ENCODE measurements at places on chromosomes 3 and 15.

DNA sequence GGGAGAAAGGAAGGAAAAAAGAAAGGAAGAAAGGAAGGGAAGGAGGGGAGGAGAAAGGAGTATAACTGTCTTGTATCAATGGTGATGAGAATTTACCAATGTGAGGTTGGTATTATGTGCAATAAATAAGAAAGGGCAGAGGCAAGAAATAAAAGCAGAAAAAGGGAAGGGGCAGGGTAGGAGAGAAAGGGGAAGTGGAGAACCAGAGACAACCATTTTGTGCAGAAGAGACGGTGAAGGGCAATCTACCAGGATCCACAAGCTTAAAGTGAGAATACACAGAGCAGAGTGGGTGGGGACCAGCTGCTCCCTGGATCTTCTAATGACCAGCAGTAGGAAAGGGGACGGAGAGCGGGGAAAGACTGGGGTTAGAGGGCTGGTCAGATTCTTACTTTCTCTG lies 106.9 kb upstream of the SLCO2A1 start:
- no peak for DNase-seq

DNA sequence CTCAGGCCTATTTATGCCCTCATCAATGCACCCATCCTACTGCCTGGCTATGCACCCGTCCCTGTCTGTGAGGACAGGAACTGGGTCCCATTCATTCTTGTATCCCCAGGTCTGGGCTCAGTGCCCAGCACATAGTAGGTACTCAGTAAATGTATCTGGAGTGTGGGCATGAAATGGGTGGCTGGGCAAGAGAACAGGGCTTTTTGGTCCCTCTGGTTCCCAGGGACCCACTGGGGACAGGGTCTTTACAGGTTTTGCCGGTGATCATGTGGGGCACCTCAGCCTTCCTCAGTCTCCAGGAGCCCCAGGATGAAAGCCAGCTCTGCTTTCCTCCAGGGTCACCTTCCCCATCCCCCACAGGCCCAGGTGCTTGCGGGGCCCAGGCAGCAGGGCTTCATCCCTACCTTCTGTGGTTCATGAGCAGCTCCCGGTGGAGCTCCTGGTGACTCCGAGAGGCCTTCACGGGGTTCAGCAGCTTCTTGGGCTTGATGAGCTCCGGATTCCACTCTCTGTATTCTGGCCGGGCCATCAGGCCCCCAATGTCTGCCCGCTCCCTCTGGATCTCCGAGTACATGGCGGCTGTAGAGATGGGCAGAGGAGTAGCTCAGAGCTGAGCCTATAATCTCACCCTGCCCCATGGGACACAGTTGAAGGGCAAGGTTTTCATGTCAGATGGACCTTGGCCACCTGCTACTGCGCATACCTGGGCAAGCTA lies 7.7 kb downstream of the FAM107A start:
- no peak for DNase-seq

DNA sequence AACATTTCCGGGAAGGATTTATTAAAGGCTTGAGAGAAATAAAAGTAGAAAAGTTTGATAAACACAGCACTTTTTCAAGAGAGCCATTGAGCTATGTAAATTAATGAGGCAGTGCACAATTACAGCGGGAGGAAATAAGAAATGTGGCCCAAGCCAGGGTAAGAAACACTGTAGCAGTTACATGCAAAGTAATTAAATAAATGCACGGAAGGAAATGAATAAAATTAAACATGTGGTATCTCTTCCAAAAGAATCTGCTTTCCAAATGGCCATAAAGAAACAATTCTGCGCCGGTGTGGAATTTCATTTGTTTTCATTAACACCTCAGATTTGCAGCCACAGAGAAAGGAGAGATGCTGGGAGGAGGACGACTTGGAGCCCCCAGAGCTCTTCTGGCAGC lies 35.3 kb downstream of the ZPLD1 start:
- no peak for DNase-seq

DNA sequence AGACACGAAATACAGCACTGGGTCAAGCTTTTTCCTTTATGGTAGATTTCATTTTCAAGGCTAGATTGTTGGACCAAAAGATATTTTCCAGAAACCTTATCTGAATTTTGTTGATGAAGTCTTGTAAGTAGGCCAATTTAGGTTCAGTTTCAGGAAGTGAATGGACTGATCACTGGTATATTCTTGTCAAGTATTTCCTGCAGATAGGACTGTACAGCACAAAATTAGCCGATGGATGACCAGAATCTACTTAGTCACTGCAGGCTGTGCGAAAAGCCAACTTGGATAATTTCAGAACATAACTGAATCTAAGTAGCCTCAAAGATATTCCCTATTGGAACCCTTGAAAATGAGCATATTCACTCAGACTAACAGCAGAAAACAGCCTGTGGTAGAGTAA lies 206.5 kb downstream of the NR1D2 start:
- no peak for DNase-seq

GRCh38 chr3:61715886-61716527 lies 154.6 kb downstream of the PTPRG start:
- no peak for DNase-seq

DNA sequence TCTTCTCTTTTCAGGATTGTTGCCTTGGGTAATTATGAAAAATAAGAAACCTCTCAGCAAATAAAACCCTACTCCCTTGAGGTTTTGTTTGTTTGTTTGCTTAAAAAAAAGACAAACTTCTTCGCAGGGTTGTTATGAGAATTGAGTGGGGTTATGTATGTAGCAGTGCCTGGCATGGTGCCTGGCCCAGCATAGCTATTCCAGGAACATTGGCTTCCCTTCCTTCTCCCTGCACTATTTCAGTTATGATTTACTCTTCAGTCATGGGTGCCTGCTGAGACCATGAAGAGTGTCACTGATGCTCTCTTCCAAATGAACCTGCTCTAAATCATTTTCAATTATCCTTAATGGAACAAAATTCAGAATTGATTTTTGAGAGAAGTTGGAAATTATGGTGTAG lies 283.5 kb upstream of the ROPN1 start:
- no peak for DNase-seq

Data from GM13977 (cell line).